ENCODE measurements at places on chromosomes 3 and 15. TPM values are rescaled to one million over a fixed set of nuclear protein-coding genes. Genes with fewer than 3 reads are reported as not detected.

GRCh38 chr3:58034738-58035523 lies 26.7 kb downstream of the FLNB start:
- DNase-seq, result no peak

GRCh38 chr3:126322181-126322967 lies 34.8 kb downstream of the KLF15 start:
- no peak for DNase-seq

The ZNF197 gene
- polyA plus RNA-seq, result 11.4 TPM

The CADM2 gene
- 4.6 TPM for polyA plus RNA-seq

GRCh38 chr15:96561593-96561992 lies 231.1 kb downstream of the NR2F2 start:
- no peak for DNase-seq

Data from urinary bladder (tissue), 4 donors.